AG10803 (cell line): ENCODE measurements at places on chromosomes 12 and 14.

- DNase-seq = peak; percentile 98
Measured at GRCh38 chr12:120317224-120318105, 10.1 kb downstream of the PLA2G1B start.

DNA sequence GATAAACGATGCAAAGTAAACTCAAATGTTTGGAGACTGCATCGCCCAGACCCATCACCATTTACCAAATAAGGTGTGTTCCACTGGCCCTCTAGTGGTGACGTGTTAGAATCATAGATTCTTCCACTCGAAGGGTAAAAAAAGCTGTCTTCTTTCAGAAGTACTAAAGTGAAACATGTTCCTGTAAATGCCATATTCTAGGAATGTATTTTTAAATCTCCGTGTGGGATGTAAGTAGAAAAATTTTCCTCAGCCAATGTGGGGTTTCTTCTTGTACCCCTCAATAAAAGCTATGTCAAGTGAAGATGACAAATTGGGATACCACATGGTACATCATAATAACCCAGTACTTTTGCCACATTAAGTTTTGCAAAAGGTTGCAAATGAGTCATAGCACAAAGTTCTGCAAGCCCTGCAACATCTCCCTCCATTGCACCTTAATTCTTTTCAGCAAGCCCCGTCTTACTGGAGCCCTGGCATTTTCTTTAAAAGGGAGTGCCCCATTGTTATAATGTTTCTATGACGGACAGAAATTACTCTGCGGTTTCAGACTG, 100.8 kb downstream of the CCER1 start:
- DNase-seq = peak; percentile 55

DNA sequence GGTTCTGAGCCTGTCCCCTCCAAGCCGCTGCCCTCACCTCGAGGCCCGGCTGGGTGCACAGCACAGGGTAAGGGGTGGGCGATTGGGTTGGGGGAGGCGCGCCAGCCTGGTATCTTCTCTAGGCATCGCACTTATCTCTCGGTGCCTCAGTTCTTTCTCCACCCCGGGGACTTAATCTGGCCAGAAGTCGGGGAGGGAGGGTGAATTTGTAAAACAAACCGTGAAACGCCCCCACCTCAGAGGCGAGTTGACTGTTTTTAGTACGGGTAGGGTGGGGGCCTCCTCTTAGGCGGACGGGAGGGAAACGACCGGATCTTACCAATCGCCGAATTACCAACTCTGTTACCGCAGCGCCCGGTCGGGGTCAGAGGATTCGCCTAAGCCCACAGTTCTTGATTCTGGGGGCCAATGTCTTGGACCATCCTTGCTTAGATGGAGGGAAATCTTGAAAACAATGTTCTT, 1.4 kb upstream of the TBX3 start:
- no peak for DNase-seq

DNA sequence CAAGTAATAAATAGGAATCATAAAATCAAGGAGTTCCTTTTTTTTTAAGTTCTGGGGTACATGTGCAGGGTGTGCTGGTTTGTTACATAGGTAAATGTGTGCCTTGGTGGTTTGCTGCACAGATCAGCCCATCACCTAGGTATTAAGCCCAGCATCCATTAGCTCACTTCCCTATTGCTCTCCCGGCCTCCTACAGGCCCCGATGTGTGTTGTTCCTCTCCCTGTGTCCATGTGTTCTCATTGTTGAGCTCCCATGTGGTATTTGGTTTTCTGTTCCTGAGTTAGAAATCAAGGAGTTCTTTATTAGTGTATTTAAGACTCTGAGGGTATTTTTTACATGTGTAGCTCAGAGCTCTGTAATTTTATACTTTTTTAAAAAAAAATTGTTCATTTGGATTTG, 86.0 kb downstream of the SCFD1 start:
- DNase-seq = no peak

DNA sequence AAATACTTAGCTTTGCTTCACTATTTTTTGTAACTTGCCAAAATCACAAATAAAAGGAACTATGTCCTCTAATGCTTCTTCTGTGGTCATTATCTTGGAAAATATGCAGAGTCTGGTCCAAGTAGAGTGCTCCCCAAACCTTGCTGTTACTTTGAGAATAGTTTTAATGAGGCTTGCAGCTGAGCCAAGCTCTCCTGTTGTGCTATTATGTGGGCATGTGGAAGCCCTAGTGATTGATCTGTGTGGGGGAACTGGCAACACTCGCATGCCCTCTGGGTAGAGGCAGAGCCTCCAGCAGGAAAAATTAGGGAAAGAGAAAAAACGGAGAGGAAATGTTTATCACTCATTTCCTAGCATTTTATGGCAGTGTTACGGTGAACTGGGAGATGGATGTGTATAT, 473.1 kb downstream of the EGLN3 start:
- no peak for DNase-seq

- DNase-seq = no peak
Measured at GRCh38 chr12:14696265-14696741, at the start of gene GUCY2C. TSS of gene GUCY2C (minus strand) at chr12:14696599. CDS start at chr12:14696448, 151 bp downstream.

DNA sequence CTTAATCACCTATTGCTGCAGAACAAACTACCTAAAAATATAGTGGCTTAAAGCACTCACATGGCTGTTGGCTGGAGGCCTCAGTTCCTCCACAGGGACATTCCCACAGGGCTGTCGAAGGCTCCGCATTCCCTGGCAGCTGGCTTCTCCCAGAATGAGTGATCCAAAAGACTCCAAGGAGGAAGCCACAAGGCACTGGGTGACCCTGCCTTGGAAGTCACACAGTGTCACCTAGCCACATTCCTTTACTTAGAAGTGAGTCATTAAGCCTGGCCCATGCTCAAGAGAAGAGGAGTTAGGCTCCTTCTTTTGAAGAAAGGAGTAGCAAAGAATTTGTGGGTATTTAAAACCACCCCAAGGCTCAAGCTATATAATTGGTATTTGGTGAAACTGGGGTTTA, 63.9 kb upstream of the MAP1LC3B2 start:
- peak; percentile 90 for DNase-seq

- no peak for DNase-seq
Measured at GRCh38 chr14:104393199-104393897, 186.2 kb upstream of the C14orf180 start.

GRCh38 chr14:33309106-33309505, 370.4 kb downstream of the NPAS3 start:
- no peak for DNase-seq

GRCh38 chr14:51744372-51745130, 92.8 kb downstream of the FRMD6 start:
- DNase-seq = no peak

GRCh38 chr14:92563359-92563758, 49.8 kb downstream of the RIN3 start:
- DNase-seq = peak; percentile 31

DNA sequence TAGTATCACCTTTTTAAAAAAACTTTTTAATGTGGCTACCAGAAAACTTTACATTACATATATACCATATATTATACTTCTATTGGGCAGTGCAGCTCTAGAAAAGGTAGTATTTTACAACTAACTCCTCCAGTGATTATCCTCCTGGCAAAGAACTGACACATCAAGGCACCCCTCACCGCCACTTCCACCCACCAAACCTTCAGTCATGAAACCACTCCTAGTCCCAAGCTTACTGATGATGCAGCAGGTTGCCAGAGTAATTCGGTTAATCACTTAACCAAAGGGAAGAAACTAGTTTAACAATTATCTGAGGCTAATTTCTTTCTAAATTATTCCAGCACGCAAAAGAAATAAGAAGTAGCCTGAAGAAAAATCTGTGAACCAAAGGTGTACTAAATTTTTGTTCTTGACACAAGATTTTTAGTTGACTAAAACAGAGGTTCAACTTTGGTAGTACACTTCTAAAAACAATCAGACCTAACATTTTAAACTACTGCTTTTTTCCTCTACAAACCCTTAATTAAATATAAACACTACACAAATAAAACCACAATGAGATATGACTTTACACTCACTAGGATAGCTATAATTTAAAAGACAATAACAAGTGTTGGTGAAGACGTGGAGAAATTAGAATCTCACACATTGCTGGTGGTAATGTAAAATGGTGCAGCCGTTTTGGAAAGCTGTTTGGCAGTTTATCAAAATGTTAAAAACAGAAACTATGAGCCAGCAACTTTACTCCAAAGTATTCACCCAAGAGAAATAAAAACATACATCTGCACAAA, 16.7 kb downstream of the SPPL3 start:
- no peak for DNase-seq

DNA sequence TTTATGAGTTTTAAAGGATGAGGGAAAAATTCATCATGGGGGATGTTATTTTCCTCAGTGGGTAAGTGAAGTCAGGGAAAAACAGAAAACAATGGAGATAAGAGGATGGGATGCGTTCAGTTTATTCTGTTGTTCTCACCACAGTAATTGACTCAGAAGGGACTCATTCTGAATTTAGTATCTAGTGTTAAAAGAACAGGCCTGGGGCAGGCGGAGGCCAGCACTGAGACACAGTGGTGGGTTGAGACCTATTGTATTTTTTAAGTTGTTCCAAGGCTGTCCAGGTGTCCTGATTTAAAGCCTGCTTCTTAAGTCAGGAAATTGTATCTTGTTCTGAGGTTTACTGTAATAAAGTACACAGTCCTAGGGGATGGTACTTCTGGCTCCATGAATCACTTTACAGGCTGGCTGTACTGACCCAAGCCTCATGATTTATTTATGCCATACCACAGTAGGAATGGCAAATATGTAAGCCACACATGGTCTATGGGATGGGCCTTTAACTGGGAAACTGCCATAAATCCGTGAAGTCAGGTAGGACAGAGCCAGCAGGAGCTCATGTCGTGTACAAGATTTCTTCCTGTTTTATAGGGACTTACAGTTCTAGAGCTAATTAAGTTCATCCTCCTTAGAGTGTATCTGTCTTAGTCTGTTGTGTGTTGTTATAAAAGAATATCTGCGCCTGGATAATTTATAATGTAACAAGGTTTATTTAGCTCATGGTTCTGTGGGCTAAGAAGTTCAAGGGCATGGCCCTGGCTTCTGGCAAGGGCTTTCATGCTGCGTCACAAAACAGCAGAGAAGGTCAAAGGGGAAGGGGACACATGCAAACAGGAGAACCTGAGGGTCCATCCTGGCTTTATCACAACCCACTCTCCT, 244.1 kb downstream of the FBXL14 start:
- DNase-seq = peak; percentile 95

DNA sequence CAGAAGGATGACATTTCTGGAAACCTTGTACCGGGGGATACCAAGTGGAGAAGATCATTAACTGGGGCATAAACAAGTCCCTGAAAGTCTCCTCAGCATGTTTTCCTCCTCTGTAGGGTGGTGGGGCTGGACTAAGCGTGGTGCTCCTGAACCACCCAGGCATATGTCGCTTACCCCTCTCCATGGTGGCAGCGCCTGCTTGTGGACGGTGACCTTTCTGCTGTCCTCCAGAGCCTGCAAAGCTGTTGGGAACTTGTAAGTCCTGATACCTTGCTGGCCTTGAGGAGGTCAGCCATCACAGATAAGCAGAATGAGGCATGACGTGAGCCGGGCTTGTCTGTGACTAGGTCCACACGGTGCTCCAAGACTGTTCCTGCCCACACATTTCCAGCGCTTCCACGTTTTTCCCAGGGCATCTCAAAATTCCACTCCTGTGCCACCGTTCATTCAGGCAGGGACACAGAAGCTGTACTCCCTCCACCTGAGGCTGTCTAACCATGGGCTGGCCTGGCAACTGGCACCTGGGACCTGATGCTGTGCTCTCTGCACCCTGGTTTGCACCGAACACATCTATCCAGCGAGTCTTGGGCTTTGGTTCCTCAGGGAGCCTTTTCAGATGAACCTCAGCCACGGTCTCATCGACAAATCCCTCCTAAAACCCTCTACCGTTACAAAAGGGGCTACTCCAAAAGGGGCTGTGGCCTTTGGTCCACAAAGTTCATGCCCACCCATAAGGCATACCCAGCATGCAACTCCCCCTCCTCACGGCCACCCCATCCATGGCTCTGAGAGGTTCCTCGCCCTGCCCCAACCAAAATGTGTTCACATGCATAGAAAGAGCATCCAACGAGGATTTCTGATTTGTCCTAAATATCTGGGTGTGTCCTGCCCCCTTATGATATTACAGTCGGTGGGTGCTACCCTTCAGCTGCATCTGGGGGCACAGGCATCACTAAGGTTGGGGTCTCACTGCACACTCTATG, 199.6 kb upstream of the DIO3 start:
- no peak for DNase-seq

DNA sequence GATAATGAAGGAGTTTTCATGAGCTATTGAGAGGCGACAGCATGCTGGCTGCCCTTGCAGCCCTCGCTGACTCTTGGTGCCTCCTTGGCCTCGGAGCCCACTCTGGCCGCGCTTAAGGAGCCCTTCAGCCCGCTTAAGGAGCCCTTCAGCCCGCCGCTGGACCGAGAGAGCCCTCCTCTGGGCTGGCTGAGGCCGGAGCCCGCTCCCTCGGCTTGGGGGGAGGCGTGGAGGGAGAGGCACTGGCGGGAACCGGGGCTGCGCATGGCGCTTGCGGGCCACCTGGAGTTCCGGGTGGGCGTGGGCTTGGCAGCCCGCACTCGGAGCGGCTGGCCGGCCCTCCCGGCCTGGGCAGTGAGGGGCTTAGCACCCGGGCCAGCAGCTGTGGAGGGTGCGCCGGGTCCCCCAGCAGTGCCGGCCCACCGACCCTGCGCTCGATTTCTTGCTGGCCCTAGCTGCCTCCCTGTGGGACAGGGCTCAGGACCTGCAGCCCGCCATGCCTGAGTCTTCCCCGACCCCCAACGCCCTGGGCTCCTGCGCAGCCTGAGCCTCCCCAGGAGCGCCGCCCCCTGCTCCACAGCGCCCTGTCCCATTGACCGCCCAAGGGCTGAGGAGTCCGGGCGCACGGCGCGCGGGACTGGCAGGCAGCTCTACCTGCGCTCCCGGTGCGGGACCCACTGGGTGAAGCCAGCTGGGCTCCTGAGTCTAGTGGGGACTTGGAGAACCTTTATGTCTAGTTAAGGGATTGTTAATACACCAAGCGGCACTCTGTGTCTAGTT, 20.1 kb upstream of the PAWR start:
- no peak for DNase-seq

GRCh38 chr12:15289192-15289591, 33.1 kb upstream of the PTPRO start:
- DNase-seq = no peak

- no peak for DNase-seq
Measured at GRCh38 chr14:30600922-30601918, 20.9 kb upstream of the SCFD1 start.

DNA sequence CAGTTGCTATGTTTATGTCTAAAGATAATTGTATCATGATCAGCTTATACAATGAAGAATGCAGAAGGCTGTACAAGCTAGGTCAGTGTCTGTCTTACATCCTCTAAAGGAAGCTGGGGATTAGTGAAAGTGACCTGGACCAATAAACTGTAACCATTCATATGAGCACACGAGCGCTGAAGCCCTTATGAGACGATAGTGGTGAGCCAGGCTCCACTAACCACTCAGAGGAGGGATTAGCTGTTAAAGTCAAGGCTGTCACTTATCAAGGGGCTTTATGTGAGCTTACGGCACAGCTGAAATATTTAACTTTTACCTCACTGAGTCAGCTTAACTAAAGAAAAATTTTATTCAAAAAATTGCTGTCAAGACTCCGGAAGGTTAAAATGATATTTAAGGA, 30.3 kb downstream of the NDUFA12 start:
- DNase-seq = no peak

GRCh38 chr12:128973883-128974681, 120.8 kb downstream of the GLT1D1 start:
- DNase-seq = no peak

GRCh38 chr14:91381801-91382670, 35.6 kb downstream of the CCDC88C start:
- no peak for DNase-seq

GRCh38 chr12:67647181-67647798, 1.3 kb upstream of the DYRK2 start:
- DNase-seq = no peak
